Keratinocyte (primary cell): ENCODE measurements at places on chromosomes 6 and 20. TPM values are rescaled to one million over a fixed set of nuclear protein-coding genes. Genes with fewer than 3 reads are reported as not detected.

DNA sequence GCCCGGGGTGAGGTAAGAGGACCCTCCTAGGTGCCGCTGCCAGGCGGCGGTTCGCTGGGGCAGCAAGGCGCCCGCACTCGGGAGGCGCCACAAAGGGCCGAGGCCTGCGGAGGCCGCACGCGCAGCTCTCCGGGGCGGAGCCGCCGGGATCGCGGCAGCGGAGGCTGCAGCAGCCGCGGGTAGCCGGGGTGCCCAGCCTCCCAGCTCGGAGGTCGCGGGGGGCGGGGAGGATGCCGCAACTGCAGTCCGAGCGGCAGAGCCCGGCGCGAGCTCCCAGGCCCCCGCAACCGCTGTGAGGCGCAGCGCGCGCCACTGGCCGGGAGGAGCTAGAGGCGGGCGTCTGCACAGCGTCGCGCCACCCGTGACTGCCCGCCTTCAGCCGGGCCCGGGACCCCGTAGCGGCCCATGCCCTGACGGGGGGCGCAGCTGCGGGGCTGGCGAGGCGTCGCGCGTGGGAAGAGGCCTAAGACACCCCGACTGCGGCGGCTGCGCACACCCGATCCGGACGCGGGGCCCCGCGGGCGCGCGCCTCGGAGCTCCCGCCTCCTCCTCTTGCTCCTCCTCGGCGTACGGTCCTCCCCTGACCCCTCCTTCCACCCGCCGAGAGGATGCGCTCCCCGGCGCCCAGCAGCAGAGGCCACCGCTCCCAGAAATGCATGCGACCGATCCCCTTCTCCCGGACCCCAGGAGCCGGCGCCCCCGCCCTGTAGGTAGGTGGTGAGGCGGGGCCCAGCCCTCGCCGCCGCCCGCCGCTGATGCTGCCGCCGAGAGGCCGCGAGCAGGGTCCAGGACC lies at the start of gene NCOA7:
TSS of gene NCOA7 (plus strand) at position 603 of the 793 bp plus-strand sequence. CDS start 24,395 bp downstream, outside the sequence.
- peak within 1 kb of the TSS; percentile 70 for H3K27ac ChIP-seq
- H3K36me3 ChIP-seq: peaks cover 7% of the 10 kb centered on the region
- no peak for DNase-seq
- H3K4me3 ChIP-seq: peak within 1 kb of the TSS; percentile 85
- no peaks in the 10 kb centered on the region for H3K27me3 ChIP-seq
- peaks cover 37% of the 10 kb centered on the region for H3K4me1 ChIP-seq

DNA sequence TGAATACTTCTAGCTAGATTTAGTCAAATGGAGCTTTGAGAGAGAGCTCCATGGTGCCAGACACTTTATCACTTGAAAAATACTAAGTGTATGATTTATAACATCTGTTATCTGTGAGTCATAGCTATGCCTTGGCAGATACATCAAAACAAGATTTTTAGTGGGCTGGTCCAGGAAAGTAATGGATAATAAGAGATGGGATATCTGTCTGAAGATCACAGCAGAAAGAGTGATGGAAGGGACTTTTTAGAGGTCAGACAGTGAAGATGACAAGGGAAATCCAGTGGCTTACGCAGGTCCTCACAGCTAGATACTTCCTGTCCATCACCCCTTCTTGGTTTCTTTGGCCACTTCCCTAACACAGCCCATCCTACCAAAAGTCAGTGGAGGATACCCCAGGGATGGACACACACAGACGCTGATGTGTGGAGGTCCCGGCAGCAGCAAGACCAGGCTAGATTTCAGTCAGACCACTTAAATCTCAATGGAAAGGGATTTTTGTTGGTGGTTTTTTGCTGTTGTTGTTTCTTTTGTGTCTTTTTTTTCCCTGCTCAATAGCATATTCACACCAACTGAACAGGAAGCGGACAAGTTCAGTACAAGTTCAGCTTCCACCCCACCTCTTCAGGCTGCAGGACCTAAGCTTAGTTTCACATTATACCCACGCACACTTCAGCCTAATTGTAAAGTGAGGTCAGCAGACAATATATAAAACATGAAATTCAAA lies 209.3 kb downstream of the ALDH8A1 start:
- no peaks in the 10 kb centered on the region for H3K36me3 ChIP-seq
- no peak overlapping the region for H3K4me3 ChIP-seq
- H3K27me3 ChIP-seq: no peaks in the 10 kb centered on the region
- peaks cover 22% of the 10 kb centered on the region for H3K4me1 ChIP-seq

- no peaks in the 10 kb centered on the region for H3K36me3 ChIP-seq
- no peak for DNase-seq
- no peaks in the 10 kb centered on the region for H3K27me3 ChIP-seq
- H3K27ac ChIP-seq: no peak overlapping the region
- H3K4me3 ChIP-seq: no peak overlapping the region
- H3K4me1 ChIP-seq: peaks cover 7% of the 10 kb centered on the region
Observed at GRCh38 chr6:9620263-9620662, 794.6 kb downstream of the TFAP2A start.

Gene RSPO3
- polyA plus RNA-seq: not detected in 3 replicates
